Astrocyte of the hippocampus (primary cell): ENCODE measurements at places on chromosomes 1 and 21.

GRCh38 chr1:223524930-223525451 is 131.8 kb downstream of the CCDC185 start:
- DNase-seq: peak; percentile 69

GRCh38 chr1:204495777-204496176 is 1.2 kb upstream of the PIK3C2B start:
- no peak for DNase-seq

DNA sequence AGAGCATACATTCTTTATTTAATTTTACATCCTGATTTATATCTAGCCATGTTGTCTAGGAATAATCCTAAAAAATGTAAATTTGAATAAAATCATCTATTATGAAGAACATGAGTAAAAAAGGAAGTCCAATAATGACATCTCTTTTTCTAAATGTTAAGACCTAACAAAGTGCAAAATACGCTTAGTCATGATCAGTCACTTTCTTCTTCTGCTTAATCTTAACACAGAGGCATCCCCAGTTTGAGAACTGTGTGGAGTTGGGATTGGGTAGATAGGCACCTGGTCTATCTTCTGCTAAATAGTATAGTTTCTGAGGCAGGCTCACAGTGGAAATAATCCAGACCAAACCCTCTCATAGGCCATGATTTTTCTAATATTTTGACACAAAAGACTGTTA is 311.7 kb upstream of the LRRC7 start:
- no peak for DNase-seq

- no peak for DNase-seq
Measured at GRCh38 chr1:56526571-56527174, 52.7 kb downstream of the PLPP3 start.

DNA sequence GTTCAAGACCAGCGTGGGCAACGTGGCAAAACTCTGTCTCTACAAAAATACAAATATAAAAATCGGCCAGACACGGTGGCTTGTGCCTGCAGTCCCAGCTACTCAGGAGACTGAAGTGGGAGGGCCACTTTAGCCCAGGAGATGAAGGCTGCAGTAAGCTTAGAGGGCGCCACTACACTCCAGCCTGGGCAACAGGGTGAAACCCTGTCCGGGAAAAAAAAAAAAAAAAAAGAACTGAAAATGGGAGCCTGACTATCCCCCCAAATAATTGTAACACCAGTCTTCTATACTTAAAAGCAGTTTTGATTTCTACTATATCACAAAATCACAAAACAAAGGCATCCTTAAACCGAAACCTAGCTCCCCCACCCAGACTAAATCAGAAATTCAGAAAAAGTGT is 60.3 kb downstream of the CDC42BPA start:
- DNase-seq: no peak

DNA sequence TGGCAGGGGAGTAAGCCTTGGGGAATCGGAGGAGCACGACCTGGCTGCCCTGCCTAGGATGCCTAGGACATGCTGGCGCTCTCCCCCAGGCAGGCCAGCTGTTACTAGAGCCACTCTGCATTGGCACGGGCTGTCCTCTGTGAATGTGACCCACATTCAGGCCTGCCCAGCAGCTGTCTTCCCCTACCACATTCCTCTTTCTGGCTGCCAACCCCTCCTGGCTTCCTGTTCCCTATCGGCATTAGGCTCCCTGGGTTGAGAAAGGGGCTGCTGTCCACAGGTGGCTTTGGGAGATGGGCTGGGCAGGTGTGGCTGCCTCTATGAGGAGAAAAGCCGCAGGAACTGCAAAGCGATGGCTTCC is 2.3 kb upstream of the NFASC start:
- DNase-seq: no peak

- no peak for DNase-seq
Measured at GRCh38 chr21:43811262-43812105, 22.1 kb downstream of the RRP1 start.

DNA sequence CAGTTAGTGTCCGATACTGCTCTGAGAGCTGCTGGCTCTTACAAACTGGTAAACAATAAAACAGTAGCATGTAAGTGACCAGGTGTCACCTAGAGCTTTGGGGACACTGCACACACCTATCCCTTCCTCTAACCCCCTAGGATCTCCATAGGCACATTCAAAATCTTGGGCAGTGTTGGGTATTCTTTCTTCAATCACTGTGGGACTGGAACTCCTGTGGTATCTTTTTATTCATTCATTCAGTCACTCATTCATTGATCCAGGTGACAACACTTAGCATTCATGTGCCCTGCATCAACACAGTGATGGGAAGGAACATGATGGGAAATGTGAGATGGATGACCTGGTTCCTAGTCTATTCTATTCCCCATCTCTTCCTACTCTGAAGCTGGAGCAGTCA is 73.9 kb downstream of the HHAT start:
- no peak for DNase-seq

DNA sequence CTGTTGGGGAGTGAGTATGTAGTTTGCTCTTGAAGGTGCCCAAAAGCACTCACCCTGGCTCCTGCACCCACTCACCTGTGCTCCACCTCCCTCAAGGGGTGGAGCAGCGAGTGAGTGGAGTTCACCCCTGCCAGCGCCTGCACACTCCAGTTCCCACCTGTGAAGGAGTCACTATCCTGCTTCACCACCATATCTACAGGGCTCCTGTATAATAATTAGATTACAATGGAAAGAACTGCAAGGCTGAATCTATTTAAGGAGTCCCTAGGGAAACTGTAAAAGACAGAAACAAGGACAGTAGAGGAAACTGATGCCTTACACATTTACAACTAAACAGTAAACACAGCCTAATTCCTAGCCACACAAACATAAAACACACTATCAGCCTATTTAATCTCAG is 4.1 kb downstream of the DNAI4 start:
- no peak for DNase-seq

DNA sequence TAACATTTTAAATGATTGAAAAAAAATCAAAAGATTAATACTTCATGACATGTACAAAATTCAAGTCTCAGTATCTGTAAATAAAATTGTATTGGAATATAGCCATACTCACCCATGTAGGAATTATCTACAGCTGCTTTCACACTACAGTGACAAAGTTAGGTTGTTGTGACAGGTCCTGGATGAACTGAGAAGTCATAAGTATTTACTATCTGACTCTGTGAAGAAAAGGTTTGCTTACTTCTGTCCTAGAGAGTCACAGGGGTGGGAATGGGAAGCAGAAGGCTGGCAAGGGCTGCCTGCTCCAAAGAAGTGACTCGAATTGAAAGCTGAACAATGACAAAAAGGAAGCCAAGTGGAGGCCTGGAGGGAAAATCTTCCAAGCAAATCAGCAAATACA is 155.2 kb downstream of the SLC30A10 start:
- DNase-seq: no peak

DNA sequence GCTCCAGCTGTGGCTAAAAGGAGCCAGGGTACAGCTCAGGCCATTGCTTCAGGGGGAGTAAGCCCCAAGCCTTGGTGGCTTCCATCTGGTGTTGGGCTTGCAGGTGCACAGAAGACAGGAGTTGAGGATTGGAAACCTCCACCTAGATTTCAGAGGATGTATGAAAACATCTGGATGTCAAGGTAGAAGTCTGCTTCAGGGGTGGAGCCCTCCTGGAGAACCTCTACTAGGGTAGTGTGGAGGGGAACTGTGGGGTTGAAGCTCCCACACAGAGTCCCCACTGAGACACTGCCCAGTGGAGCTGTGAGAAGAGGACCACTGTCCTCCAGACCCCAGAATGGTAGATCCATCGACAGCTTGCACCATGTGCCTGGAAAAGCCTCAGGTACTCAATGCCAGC is 183.0 kb downstream of the PDE4B start:
- no peak for DNase-seq

- DNase-seq: peak; percentile 56
Measured at GRCh38 chr1:36253161-36253862, 29.1 kb downstream of the THRAP3 start.

DNA sequence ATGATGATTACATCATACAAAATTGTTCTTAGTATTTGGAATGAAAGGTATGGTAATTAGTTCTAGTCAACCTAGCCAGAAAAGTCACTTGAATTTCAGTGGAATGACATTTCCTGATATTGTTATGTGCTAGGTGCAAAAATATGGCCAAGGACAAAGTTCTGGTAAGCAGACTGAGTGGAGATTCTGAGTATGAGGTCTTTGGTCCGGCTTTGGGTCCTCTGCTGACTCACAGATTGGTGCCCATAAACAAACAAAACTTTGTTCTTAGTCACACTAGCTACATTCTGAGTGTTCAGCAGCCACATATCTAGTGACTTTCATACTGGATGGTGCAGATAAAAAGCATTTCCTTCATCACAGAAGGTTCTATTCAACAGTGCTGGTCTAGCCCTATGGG is 206.1 kb downstream of the ZNF648 start:
- peak; percentile 2 for DNase-seq

DNA sequence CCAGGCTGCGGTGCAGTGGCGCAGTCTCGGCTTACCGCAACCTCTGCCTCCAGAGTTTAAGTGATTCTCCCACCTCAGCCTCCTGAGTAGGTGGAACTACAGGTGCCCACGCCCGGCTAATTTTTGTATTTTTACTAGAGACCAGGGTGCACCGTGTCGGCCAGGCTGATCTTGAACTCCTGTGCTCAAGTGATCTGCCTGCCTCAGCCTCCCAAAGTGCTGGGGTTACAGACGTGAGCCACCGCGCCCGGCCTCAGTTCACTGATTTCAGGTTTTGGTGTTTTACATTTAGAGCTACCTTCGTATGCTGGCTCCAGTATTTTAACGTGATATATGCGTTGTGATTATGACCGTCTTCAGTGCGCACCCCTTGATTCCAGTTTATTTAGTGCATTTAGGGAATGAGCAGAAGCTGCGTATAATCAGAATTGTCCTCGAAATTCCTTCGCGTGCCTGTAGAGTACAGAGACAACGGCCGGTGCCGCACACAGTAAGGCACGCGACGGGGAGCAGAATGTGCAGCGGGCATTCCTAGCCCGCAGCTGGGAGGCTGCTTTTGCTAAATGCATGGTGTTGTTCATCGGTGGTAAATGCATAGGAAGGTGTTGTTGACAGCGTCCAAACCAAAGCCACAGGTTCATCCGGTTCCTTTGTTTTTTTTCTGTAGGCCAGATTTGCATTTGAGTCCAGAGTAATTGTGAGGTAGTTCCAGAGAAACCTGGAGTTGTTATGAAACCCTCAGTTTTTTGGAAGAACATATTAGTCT is 48.9 kb upstream of the DIP2A start:
- DNase-seq: no peak

DNA sequence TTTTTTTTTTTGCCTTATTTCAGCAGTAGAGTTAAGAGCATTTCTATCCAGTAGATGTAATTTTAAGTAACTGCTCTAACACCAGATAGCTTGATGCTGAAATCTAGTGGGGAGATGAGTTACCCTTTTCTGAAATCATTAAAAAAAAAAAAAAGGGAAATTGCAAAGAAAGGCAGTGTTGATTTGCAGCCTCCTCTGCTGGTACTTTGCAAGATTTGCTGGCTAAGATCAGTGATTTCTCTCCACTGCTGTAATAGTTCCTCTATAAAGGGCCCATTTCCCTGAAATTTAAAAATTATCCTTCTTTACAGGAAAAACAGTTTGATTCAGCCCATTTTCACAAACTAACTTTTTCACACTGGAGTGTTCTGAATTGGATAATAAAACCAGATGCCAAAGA is 120.6 kb downstream of the PTBP2 start:
- no peak for DNase-seq

DNA sequence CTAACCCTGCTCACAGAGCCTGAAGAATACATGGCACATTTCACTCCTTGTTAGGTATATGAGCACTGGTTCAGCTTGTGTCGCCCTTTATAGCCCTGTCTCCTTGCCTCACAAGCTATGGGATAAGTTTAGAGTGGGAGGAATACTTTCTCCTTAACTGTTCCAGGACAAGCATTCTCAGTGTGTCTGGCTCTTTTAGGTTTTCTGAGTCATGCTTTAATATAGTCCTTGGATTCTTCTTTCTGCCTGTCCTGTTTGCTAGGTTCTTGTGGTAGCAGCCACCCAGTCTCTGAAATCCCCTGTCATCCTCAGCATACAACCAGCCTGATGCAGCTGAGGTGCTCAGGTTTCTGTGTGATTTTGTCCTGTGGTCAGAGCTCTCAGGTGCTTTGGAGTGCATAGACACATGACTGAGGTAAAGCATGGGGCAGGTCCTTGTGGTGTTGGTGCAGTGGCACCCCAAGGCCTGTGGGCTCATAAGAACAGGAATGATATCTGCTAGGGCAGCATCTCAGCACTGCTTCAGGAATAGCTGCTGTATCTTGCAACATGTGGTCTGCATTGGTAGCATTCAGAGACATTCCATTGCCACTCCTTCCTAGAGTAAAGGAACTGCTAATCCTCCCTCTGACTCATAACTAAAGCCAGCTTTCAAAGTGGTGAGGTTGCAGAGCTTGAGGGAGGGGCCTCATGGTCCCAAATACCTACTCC is 14.2 kb upstream of the CASQ2 start:
- peak; percentile 83 for DNase-seq

DNA sequence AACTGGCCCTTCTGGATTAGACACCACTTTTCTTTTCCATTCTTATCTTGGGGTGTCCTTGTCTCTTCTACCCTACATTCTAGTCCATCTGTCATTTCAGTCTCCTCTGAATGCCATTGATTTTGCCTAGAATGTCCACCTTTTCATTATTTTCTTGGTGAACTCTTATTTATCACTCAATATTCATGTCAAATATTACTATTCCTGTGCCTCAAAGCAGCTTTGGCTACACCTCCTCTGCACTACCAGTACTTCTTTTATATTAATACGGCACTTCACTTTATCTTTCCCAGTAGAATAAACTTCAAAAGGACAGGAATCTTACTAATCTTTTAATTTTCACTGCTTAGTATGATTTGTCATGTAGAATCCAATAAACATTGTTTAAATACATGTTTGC is 186.4 kb upstream of the DPYD start:
- DNase-seq: no peak

DNA sequence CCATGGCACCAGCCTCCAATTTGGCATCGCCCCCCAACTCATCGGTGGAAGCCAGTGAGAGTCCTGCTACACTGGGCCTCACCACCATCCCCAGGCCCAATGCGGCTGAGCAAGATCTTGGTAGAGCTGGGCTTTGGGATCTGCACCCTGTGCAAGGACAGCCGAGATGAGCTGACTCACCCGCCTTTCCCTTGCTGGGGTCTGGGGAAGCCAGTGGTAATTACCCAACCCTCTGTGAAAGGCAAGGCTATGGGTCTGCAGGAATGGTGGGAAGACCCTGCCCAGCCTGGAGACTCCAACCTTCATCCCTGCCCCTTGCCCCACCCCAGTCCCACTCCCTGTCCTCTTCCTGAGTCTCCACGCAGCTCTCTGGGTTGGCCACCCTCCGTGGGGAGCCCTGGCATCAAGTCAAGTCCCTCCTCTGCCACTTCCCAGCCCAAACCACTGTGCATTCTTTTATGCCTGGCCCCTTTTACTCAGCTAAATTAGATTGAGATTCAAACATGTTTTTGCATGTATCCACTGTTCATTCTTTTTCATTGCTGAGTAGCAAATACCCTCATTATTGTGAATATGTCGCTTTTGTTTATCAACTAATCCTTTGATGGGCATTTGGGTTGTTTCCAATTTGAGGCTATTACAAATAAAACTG is 8.8 kb downstream of the SMCP start:
- DNase-seq: no peak

GRCh38 chr1:55463814-55464475 is 248.8 kb upstream of the USP24 start:
- no peak for DNase-seq
